ENCODE measurements at places on chromosomes 7 and 10. TPM values are rescaled to one million over a fixed set of nuclear protein-coding genes. Genes with fewer than 3 reads are reported as not detected.

The GNG11 gene
- total RNA-seq = 265 TPM

The MUC12 gene
- total RNA-seq = 5.6 TPM

The KCNH2 gene
- total RNA-seq = not detected

The C10orf105 gene
- 0.10 TPM for total RNA-seq

The EIF4EBP2 gene
- 26.1 TPM for total RNA-seq

The FAM204A gene
- 44.4 TPM for total RNA-seq

The PARP12 gene
- total RNA-seq = 23.1 TPM

The ZNF425 gene
- 1.3 TPM for total RNA-seq

The ASZ1 gene
- not detected for total RNA-seq

The SLC16A9 gene
- not detected for total RNA-seq

The PIP gene
- not detected for total RNA-seq

The PAPSS2 gene
- total RNA-seq = 147 TPM

The MEST gene
- total RNA-seq = 22.6 TPM

The NODAL gene
- total RNA-seq = not detected

The PRF1 gene
- total RNA-seq = not detected

The CDHR1 gene
- total RNA-seq = not detected

The HERC4 gene
- 41.2 TPM for total RNA-seq

The MAGI2 gene
- total RNA-seq = 1.4 TPM

The PTPN20 gene
- total RNA-seq = 2.1 TPM

The NPC1L1 gene
- total RNA-seq = not detected

The EVX1 gene
- total RNA-seq = not detected

The PSD gene
- 1.5 TPM for total RNA-seq

The NOS3 gene
- 0.39 TPM for total RNA-seq

The HOXA2 gene
- 0.84 TPM for total RNA-seq

The ERVW-1 gene
- not detected for total RNA-seq

The LRIT1 gene
- total RNA-seq = not detected

The CARD11 gene
- not detected for total RNA-seq

The PRSS2 gene
- total RNA-seq = not detected

The GSTO2 gene
- 2.3 TPM for total RNA-seq

The ABCB1 gene
- total RNA-seq = under 0.01 TPM

The MYL7 gene
- not detected for total RNA-seq

The PVRIG gene
- not detected for total RNA-seq

The SKIDA1 gene
- total RNA-seq = 0.48 TPM

The CPA4 gene
- 17.9 TPM for total RNA-seq

The SND1 gene
- total RNA-seq = 148 TPM

The CASD1 gene
- 11.9 TPM for total RNA-seq

The TRPV6 gene
- total RNA-seq = not detected

The ACTL6B gene
- total RNA-seq = not detected

The VOPP1 gene
- 89.0 TPM for total RNA-seq

The TRIM73 gene
- under 0.01 TPM for total RNA-seq

The PRKG1 gene
- total RNA-seq = not detected

The ANXA8L1 gene
- total RNA-seq = not detected

The CHCHD3 gene
- total RNA-seq = 96.2 TPM

The PITX3 gene
- total RNA-seq = not detected

The TYW1B gene
- 4.7 TPM for total RNA-seq

The BUD23 gene
- total RNA-seq = 54.5 TPM

The SEMA3A gene
- total RNA-seq = 4.3 TPM

The ARMC3 gene
- total RNA-seq = not detected

The CYP2C8 gene
- total RNA-seq = 0.12 TPM

The NPY4R gene
- total RNA-seq = 0.10 TPM

The ABCA13 gene
- 0.48 TPM for total RNA-seq

The DGKI gene
- 4.0 TPM for total RNA-seq

The CYP3A4 gene
- not detected for total RNA-seq

The EEPD1 gene
- 2.5 TPM for total RNA-seq
